ENCODE measurements at places on chromosomes 11 and 22.

GRCh38 chr11:74380746-74381439 is 17.3 kb downstream of the PGM2L1 start:
- no peak for DNase-seq

DNA sequence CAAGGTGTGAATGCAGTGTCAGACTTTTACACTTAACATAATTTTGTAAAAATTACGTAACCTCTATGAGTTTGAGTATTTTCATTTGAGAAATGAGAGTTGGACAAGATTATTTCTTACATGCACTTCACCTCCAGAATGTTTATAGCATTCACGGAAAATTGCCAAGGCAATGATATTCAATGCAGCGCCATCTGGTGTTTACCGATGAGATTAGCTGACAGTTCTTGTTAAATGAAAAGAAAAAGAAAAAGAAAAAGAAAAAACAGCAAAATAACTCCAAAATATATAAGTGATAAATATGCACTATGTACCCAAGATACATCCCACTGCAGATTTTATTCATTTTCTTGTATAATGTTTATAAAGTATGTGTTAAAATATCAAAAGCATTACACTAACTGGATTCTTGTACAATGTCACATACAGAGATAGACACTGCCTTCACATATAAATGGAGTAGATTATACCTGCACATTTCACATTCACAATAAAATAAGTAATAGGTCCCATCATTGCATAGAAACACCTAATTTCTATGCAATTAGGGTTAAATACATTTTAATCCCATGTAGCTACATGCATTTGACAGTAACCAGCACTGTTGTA is 976.3 kb upstream of the FAT3 start:
- no peak for DNase-seq

- no peak for DNase-seq
These were observed 21.7 kb downstream of the TIMP3 start for GRCh38 chr22:32823024-32823730.

DNA sequence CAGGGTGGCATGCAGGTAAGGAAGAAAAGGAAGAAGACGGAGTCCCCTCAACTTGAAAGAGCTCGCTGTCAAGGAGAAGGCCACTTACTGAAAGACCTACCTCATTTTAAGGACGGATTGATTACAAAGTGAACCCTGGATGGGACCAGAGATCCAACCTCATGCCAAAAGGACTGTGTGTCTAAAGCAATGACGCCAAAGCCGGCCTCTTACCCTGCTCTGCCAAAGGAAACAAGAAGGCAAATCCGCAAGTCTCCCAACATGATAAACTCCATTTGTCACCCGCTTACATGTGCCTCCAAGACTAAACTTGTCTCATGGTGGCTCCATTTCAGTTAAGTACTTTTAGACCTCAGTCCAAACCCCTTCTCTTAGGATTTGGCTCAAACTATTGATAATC is 148.7 kb upstream of the MTMR2 start:
- DNase-seq: no peak

GRCh38 chr22:49979587-49980264 is 19.2 kb downstream of the PIM3 start:
- DNase-seq: no peak

DNA sequence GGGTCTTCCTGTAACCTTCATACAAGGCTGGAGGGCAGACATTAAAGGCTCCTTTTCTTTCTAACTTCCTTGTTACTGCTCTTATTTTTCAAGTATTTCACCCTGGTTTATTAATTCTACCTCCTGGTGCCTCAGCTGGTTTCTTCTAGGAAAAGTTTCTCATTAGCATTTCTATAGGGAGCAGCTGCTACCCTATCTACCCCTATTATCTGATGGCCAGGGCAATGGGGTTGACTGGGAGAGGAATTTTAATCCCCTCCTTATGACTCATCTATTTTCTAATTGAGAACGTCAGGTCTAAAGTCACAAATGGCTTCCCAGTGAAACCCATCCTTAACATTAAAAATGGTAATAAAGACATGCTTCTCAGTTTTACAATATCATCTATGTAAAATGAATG is 5.0 kb downstream of the MAP6 start:
- no peak for DNase-seq

DNA sequence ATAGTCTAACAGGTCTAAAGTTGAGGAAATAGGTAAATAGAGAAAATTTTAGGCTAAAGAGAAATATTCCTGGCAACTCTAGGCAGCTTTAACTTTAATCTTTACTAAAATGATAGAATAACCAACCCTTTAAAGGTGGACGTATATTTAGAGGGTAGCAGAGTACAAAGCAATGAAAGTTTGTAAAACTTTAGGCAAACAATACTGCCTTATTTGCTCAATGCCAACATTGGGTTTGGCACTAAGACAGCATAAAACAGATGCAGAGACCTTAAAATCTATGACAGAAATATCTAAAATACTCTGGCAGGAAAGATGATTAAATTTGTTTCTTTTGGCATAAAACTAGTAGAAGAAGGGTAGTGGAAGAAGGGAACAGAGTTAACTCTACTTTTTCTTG is 70.7 kb downstream of the EMSY start:
- DNase-seq: no peak

DNA sequence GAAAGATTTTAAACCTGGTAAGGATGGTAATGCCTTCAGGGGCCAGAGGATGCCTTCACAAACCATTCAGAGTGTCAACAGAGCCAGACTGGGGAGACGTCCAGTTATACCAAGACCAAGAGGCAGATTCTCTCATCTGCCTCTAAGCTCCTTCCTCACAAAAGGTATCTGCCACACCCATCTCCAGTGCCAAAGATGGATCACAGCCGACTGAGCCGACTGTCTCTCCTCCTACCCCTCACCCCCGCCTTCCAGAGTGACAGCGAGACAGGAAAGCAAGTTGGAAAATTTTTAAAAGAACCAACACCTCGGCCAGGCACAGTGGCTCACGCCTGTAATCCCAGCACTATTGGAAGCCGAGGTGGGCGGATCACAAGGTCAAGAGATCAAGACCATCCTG is 79.1 kb upstream of the AKIP1 start:
- DNase-seq: no peak
